ENCODE measurements at places on chromosomes 13 and 19.

DNA sequence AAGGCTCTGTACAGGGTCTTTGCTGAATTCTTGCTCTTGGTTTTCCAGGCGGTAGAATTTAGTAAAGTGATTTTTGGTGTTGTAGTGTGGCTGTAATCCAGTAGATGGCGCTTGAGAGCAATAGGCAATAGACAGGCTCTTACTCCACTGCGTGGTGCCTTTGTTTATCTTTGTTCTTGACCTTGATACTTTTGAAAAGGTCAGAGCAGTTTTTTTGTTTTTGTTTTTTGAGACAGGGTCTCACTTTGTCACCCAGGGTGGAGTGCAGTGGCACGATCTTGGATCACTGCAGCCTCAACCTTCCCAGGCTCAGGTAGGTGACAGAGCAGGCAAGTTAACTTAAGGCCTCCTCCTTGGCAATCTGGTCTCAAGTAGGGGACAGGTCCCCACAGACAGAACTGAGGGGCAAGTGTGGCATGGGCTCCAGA, 12.2 kb upstream of the LILRA5 start:
- DNase-seq, result peak; percentile 29

DNA sequence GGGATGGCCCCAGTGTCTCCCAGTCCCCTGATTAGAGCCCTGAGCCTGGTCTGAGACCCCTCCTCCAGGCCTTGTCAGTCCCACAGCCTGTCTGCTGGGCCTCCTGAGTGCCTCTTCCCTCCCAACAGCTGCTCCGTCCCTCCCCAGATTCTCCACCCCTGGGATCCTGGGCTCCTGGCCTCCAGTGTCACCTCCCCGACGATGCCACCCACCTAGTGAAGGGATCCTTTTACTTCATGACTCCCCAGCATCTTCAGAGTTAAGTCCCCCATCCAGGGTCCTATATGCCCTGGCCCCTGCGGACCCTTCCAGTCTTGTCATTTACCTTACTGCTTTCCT, 4.4 kb upstream of the PRX start:
- DNase-seq, result no peak

DNA sequence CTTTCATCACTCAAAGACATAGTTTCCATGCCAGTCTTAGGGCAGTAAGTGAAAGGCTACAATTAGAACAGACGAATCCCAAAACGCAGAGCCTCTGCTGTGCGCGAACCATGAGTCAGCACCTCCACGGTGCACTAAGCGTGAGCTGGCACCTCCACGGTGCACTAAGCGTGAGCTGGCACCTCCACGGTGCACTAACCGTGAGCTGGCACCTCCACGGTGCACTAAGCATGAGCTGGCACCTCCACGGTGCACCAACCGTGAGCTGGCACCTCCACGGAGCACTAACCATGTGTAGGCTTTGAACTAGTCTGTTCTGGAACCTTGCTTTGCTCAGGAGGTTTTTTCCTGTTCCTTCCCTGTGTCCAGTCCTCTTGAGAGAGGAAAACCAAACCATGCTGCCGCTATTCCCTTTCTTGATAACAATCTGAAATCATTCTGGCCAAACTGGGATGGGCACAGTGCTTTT, 120.6 kb downstream of the IRS2 start:
- DNase-seq, result no peak

DNA sequence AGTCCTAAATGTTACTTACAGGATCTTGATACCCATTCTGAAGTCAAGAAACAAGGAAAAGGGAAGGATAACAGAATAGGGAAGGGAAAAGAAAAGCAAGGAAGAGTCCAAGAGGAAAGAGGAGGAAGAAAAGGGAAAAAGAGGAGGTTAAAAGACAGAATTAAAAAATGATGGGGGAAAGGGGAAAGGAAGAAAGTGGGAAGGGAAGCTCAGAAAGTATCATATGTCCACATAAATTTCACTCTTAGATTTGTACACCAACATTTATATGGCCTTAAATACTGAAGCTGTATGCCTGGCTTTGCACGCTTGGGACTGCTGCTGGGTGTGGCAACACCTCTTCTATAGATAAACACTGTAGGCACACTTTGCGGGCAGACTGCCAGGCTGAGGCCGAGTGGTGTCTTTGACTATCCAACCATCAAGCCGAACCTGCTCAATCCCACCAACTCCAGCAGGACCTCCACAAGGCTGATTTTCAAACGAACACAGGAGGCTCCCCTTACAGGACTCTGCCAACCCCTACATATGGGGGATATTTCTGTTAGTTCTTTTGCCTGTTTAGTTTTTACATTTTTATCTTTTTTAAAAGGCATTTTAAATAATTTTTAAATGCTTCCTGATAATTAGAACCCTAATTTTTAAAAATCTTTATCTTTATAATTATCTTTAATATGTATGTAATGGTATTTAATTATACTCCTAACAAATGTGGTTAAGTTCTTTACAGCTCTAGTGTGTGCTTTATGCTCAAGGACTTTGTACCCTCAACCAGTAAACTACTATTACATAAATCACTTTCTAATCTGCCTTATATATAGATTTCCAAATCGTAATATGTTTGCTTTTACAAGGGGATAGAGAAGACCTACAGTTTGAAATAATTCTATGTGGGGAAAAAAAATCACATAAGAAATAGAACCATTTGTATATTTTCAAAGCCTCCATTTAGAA, 154.2 kb downstream of the DIAPH3 start:
- DNase-seq, result no peak

DNA sequence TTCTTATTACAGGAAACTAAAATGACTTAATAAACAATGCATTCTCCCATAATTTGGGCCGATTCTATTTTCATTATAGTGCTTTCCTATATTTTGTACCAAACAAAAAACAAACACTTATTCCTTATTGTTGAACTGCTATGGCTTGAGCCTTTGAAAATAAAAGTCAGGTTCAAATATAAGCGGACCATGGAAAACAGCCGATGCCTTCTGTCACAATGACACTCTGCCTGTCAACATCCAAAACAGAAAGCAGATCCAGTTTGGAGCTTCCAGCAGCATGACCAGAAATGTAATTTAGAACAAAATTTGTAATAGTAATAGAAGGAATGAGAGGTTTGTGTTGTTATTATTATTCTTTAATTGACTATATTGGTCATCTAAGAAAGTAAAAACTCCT, 194.5 kb downstream of the LHFPL6 start:
- no peak for DNase-seq

GRCh38 chr19:4493104-4493928, 21.2 kb downstream of the HDGFL2 start:
- DNase-seq, result no peak
